ENCODE measurements at places on chromosomes 11 and 22. TPM values are rescaled to one million over a fixed set of nuclear protein-coding genes. Genes with fewer than 3 reads are reported as not detected.
A peak's percentile ranks its signal among the peaks of the same experiment; 100 is the strongest.

TMPRSS5 gene
- total RNA-seq = 1.8 TPM

- H3K4me1 ChIP-seq = peaks cover 13% of the 10 kb centered on the region
- no peaks in the 10 kb centered on the region for H3K27me3 ChIP-seq
- H3K36me3 ChIP-seq = peaks cover 1% of the 10 kb centered on the region
- H3K4me3 ChIP-seq = no peak overlapping the region
Observed at GRCh38 chr11:74820763-74821162, 72.1 kb downstream of the RNF169 start.

DNA sequence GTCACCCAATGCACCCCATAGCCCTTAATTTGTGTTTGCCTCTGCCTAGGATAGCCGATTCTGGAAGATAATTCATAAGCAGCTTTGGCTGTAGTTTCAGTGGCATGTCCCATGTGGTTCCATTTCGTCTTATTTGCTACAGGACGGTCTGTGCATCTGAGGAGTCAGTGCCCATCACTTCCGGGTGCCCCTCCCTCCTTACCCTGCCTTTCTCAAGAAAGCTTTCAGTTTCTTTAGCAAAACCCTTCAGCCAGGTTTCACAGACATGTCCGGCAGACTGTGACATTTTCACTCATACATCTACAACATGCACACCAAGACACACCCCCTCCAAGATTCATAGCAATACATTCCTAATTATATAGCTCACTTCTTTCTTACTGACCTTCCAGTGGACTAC, 14.3 kb downstream of the TP53AIP1 start:
- H3K4me1 ChIP-seq = no peaks in the 10 kb centered on the region
- no peak overlapping the region for H3K27ac ChIP-seq
- no peaks in the 10 kb centered on the region for H3K36me3 ChIP-seq
- H3K27me3 ChIP-seq = no peaks in the 10 kb centered on the region
- DNase-seq = peak; percentile 30

DNA sequence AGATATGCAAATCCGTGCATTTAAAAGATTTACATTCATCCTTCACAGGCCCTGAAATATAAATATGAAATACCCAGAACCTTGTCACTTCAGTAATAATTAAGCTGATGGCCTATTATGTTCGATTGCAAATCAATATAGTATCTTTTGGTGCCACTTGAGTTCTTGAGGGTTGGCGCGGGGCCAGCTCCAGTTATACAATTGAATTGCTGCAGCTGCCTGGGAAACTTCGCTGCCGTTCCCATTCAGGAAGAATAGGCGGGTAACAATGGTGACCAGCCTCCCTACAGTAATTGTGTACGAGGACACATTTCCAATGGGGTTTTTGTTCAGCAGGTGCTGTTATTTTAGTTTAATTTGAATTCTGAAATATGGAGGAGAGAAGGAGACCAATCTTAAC, 451.2 kb downstream of the INSC start:
- no peak overlapping the region for H3K4me3 ChIP-seq
- no peaks in the 10 kb centered on the region for H3K36me3 ChIP-seq
- no peaks in the 10 kb centered on the region for H3K4me1 ChIP-seq
- no peak for DNase-seq
- H3K27me3 ChIP-seq = no peaks in the 10 kb centered on the region
- no peak overlapping the region for H3K27ac ChIP-seq

DNA sequence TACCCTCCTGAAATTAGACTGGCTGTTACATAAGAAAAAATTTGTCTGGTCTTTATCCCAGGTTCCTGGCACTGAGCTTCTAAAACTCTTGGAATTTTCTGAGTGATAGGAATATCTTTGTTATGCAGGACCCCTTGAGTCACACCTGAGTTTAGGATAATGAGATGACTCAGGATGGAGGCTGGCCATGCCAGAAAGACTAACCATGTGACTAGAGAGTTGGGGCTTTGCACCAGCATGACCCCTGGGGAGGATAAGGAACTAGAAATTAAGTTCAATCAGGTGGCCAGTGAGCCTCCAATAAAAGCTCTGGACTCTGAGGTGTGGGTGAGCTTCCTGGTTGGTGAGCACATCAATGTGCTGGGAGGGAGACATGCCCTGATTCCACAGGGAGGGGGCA, 88.1 kb downstream of the XRRA1 start:
- peaks cover 11% of the 10 kb centered on the region for H3K36me3 ChIP-seq
- H3K4me3 ChIP-seq = no peak overlapping the region
- H3K4me1 ChIP-seq = no peaks in the 10 kb centered on the region
- no peak overlapping the region for H3K27ac ChIP-seq

DNA sequence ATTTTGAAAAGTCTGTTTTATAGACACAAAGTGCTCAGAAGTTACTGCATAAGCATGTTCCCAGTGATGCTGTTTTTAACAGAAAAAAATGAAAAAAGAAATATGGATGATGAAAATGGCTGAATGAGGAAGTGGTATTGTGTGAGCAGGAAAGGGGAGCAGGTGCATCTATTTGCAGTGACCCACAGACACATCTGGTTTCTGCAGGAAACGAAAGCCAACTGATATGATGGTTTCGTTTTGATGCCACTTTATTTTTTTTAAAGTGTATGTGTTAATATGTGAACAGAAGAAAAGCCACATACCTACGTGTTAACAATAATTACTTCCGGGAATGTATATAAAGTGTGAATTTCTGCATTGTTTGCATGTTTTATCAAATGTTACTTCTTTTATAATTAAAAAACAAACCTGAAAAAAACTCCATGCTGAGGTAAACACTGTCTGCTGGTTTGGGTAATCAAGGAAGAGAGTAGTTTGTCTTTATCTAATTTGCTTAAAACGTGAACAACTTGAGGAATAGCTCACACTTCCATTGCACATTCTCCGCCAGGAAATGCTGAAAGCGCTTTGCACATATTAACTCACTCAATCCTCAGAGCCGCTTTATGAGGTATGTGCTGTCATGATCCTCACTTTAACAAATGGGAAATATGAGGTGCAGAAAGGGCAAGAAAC, 1335.9 kb downstream of the TBC1D22A start:
- H3K27me3 ChIP-seq = no peaks in the 10 kb centered on the region
- H3K4me1 ChIP-seq = no peaks in the 10 kb centered on the region
- no peak for DNase-seq
- no peak overlapping the region for H3K27ac ChIP-seq

DNA sequence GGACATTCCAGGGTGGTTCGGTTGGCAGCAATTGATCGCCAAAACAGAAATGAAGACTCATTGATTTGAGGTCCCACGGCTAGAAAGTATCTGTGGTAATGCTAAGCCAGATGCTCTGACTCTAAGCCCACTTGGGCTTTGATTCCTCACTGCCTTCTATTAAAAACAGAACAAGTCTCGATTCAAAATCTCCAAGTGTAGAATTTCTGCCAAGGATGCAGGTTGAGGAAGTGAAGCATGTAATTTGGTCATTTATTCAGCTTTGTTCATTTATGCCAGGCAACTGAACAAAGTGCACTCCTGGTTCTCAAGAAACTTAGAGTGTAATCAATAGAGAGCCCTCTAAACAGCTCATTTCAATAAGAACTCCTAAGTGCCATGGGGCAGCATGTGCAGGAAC, 2.3 kb upstream of the CEP295 start:
- no peaks in the 10 kb centered on the region for H3K36me3 ChIP-seq
- H3K27ac ChIP-seq = no peak overlapping the region
- no peak overlapping the region for H3K4me3 ChIP-seq
- H3K27me3 ChIP-seq = no peaks in the 10 kb centered on the region
- H3K4me1 ChIP-seq = peaks cover 4% of the 10 kb centered on the region

- DNase-seq = no peak
- no peak overlapping the region for H3K4me3 ChIP-seq
- H3K4me1 ChIP-seq = no peaks in the 10 kb centered on the region
- no peaks in the 10 kb centered on the region for H3K36me3 ChIP-seq
- no peaks in the 10 kb centered on the region for H3K27me3 ChIP-seq
- H3K27ac ChIP-seq = no peak overlapping the region
Observed at GRCh38 chr11:116278076-116278475, 494.7 kb downstream of the BUD13 start.

GRCh38 chr11:97000481-97000880, 610.7 kb downstream of the JRKL start:
- no peak overlapping the region for H3K27ac ChIP-seq
- no peaks in the 10 kb centered on the region for H3K4me1 ChIP-seq
- no peaks in the 10 kb centered on the region for H3K27me3 ChIP-seq
- H3K36me3 ChIP-seq = no peaks in the 10 kb centered on the region
- DNase-seq = no peak

Data from aorta (tissue), 5 donors.